Cerebellum (tissue), 4 donors: ENCODE measurements at places on chromosomes 5 and 9. TPM values are rescaled to one million over a fixed set of nuclear protein-coding genes. Genes with fewer than 3 reads are reported as not detected.

Gene PCDHB3
- 19.7 TPM for total RNA-seq

Gene PFN3
- not detected for total RNA-seq

Gene ARHGEF28
- total RNA-seq, result 6.7 TPM

Gene RALGDS
- 83.9 TPM for total RNA-seq

Gene SHISAL2B
- total RNA-seq, result not detected

Gene DBH
- 0.91 TPM for total RNA-seq

Gene TLE1
- 65.5 TPM for total RNA-seq
